ENCODE measurements at places on chromosomes 5 and 9.

GRCh38 chr5:107516452-107517184 is 154.1 kb downstream of the EFNA5 start:
- DNase-seq, result peak; percentile 39

DNA sequence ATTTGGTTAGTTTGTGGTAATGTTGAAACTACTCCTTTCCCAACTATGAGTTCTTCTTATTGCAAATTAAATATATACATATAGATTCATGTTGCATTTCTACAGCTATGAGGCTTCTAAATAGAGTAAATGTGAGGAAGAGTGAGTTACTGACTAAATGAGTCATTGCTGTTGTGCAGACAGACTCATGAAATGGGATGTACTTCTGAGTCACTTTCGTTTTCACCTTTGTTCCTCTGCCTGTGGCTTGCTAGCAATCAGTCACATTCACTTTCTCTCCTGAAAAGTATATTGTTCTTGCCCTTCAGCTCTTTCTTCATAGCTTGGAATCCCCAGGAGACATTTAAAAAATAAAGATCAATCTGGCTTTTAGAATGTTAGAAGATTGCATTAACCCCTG is 295.5 kb upstream of the SMC2 start:
- peak; percentile 56 for DNase-seq

DNA sequence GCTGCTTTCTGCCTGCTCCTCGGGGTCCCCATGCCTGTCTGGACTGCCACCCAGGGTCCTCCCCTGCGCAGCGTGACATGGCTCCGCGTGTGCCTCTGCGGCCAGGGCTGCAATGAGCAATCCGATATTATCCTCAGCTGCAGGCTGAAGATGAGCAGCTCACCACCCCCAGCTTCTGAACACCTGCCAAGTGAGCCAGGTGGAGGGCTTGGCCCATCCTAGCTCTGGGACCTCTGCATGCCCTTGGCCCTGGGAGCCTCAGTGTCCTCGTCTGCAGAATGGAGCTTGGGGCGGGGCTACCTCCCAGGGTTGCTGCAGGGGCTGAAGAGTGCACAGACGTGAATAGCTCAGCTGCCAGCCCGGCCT is 4.1 kb upstream of the MYMK start:
- DNase-seq, result no peak

DNA sequence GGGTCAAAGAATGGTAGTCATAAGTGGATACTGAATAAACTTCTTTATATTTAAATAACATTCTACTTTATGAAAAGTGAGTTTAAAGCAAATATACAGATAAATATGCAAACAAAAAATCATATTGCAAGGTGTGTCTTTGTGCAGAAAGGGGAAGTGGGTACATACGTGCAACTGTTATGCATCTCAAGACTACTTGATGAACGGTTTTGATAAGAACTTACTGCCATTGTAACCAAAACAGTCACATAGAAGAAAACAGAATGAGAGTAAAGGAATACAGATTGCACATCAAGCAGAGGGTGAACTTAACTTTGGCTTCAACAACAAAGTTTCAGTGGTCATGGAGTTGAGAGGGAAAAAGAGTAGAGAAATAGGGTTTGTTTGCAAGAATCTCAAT is 9.9 kb downstream of the CAMK4 start:
- DNase-seq, result no peak

GRCh38 chr5:41270423-41271251 is 57.3 kb upstream of the C6 start:
- DNase-seq, result peak; percentile 56

DNA sequence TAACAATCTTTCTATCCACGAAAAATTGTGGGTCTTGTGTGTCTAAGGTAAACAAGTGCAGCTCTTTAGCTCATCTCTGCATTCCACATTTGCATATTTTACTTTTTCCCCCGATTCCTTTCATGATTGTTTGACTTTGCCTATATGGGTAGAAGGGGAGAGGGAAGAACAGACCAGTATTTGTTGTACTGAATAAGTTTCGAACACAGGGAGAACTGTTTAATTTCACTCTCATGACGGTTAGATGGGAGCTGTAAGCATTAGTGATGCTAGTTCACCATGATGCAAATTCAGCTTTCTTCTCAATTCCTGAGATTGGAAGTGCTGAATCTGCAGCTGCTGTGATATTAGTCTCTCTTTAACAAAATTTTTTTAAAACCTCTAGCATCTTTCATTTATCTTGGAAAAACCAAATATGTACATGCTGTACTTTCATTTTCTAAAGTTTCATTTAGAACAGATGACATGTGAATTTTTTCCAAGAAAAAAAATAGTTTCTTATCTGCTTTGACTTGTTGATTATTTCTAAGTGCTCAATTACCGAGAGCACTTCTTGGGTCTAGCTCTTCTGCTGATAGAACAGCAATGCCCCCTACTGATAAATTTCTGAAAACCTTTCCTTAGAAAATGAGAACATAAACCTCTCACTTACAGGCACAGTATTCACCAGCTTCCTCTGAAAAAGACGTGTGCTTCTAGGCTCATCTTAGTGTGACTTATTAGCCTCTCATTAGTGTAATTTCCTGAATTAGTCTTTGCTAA is 149.5 kb downstream of the BAAT start:
- DNase-seq, result no peak

- DNase-seq, result no peak
These were observed 119.8 kb upstream of the NEK6 start for GRCh38 chr9:124137944-124138335.

- DNase-seq, result no peak
These were observed 12.2 kb upstream of the PTCH1 start for GRCh38 chr9:95528908-95529502.

GRCh38 chr5:147658293-147658932 is 124.1 kb downstream of the JAKMIP2 start:
- no peak for DNase-seq

GRCh38 chr5:180988016-180988415 is 630 bp upstream of the BTNL3 start:
- no peak for DNase-seq

DNA sequence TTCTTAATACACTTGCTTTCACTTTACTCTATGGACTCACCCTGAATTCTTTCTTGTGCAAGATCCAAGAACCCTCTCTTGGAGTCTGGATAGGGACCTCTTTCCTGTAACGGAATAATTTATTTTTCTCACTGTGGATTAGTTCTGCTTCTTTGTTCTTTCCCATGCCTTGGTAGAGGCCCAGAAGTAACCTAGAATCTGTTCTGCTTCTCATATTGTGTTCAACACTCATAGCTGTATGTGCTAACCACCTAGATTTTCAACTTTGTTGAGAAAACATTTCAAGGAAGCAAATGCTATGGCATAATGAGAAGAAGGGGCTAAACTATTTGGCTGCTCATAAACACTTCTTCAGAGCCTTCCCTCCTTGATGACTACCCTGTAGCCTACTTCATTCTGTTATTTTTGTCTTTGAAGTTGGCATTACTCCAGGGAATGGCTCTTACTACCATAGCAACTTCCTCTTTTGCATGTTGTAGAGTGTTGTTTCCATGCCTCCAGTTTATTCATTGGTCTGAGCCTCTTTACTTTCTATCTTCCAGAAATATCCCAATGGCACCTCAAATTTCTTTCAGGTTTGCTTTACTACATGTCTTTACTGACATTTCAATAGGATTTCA is 74.3 kb downstream of the KIAA0825 start:
- no peak for DNase-seq

GRCh38 chr9:4315582-4316215 is 15.8 kb upstream of the GLIS3 start:
- peak; percentile 76 for DNase-seq

GRCh38 chr5:16483361-16483760 is 17.8 kb upstream of the ZNF622 start:
- no peak for DNase-seq

DNA sequence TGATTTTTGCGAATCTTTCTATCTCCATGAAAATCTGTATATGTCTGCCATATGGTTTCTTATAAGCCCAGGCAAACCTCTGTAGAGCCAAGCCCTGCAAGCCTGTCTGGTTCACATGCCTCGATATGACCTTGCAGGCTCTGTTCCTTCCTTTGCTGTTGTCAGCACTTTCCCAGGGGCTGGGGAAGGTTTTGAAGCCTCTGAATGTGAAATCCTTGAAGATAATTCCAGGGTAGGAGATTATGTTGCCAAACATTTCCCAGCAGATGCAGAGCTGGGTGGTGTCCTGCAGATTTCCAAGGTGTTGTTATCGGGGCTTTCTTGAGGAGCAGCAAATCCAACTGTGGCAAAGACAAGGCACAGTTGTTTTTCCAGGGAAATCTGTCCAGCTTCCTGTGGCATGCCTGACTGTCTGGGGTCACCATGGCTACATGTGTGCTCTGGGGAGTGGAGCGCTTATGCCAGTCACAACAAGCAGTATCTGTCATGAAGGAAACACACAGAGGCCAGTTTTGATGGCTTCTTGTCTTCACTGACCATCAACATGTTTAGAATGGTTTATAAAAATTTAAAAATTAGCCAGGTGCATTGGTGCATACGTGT is 60.7 kb upstream of the RPS23 start:
- DNase-seq, result no peak

DNA sequence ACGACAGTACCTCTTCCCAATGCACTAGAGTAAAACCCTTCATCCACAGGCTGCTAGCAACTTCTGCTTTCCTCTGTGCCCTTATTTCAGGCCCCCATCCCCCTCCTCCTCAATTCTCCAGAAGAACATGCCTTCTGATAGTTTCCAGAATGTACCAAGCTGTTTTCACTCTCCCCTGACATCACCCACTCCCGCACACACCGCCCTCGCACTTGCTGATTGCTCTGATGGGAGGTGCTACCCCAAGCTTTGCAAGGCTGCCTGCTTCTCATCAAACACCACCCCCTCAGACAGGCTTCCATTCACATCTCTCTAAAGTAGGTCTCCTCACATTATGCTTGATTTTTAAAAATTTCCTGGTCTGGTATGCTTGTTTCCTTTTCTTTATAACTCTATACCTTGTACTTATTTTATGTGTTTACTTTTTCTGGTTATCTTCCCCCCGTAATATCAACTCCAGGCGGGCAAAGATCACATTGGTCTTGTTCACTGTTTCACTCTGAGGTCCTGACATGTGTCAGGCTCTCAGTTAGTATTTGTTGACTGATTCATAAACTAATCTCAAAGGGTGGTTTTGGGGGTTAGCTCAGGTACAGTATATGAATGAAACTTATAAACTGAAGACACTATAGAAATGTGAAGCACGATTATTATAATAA is 91.0 kb upstream of the C9orf72 start:
- no peak for DNase-seq

GRCh38 chr5:40221796-40222195 is 457.9 kb upstream of the PTGER4 start:
- DNase-seq, result no peak

DNA sequence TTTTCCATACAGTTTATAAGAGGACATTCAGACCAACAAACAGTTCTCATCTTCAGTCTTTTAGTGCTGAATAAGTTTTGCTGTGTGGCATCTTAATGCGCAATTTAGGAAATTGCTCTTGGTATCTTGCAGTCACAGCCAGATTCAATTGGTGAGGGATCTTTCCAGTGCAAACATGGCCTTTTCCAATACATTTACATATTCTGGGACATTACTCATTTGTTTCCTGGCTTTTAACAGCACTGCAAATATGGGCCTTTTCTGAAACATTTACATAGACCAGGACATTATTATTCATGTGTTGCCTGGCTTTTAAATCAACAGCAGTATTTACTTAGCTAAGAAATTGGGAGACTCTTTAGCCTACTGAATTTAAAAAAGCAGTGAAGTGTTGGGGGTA is 22.7 kb downstream of the ANKRD33B start:
- DNase-seq, result no peak

DNA sequence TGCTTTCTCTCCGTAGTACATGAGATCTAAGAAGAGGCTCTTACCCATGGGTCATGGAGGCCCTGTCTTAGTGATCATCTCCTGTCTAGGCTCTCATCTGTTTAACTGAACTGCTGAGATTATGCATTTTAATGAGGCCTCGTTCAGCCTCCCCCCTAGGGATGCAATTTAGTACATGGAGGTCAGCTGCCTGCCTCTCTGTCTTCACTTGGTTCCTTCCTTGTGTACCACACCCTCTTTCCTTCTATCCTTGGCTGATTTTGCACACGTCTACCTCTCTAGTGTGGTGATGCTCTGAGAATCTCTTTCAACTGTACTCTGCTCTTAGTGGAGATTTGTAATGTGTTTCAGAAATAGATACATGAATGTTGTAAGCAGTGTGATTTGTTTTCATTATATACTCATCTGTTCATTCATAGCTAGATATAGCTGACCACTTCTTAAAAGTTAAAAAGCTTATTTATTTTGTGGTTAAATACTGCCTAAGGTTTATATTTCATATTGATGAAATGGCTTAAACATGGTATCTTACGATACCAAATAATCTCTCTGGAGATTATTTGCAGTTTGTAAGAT is 3.5 kb upstream of the ACTBL2 start:
- DNase-seq, result no peak

- no peak for DNase-seq
These were observed 111.1 kb downstream of the AGTPBP1 start for GRCh38 chr9:85630676-85631075.

- no peak for DNase-seq
These were observed 10.9 kb downstream of the FUBP3 start for GRCh38 chr9:130590305-130590704.

DNA sequence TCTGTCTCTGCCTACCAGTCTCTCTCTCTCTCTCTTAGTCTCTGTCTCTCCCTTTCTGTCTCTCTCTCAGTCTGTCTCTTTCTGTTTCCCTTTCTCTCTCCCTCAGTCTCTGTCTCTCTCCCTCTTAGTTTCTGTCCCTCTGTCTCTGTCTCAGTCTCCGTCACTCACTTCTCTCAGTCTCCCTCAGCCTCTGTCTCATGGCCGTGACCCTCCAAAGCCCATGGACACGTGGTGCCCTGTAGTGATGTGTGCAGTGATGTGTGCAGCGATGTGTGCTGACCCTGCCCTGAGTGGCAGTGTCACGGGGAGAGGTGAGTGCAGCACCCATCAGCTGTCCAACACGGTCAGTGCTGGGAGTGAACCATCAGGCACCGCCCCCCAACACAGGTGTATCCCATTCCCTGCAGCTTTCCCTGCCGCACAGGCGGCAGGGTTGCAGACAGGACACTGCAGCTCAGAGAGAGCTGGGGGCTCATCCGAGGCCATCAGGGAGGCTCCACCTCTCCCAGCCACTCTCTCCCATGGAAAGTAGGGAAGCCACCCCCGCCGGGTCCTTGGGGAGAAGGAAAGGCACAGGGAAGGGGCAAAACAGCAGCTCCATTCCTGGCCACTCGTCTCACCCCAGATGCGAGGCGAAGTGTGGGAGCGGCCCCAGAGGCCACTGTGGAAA is 794 bp upstream of the LRRC14B start:
- DNase-seq, result no peak

DNA sequence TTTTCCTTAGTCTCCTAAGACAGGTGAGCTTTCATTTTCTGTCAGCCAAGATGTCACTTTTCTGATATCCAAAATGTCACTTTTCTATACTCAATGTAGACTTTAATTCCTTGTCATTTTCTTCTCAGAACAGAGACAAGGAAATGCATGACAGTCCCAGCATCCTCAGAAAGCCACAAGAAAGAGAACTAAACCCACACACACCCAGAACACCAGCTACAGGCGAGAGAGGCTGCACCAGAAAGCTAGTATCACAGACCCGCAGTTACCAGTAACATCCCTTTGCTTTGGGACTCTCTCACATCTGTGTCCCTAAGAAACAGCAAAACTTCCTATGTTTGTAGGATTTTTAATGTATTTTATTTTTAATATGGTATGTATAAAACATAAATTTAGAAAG is 17.1 kb downstream of the TRMO start:
- DNase-seq, result no peak

GRCh38 chr5:121500310-121500709 is 351.4 kb upstream of the FTMT start:
- no peak for DNase-seq
